ENCODE measurements at places on chromosomes 12 and 14.

GRCh38 chr14:35134329-35135123, 12.2 kb downstream of the PRORP start:
- DNase-seq = no peak

DNA sequence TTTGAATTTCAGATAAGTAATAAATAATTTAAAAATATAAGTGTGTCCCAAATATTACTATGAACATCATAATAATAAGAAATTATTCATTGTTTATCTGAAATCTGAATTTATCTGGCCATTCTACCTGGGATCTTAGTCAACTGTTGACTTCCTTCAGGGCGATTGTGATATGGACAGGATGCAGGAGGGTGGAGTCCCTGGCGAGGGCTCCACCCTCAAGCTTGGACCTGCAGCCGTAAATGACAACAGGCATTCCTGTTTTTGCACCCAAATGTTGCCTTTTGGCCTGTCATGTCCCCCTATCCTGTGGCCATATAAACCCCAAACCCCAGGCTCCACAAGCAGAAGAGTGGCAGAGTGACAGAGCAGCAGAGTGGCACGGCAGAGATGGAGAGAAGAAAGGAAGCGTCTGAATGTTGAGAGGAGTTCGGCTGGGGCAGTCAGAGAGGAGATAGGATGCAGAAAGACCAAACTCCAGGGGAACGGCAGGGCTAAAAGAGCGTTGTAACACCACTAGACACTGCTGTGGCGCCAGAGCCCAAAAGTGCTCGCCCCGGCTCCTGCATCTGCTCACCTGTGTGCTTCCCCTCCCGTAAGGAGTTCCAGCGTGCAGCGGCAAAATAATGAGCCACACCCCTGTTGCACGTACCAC, 39.4 kb upstream of the FUT8 start:
- DNase-seq = no peak

DNA sequence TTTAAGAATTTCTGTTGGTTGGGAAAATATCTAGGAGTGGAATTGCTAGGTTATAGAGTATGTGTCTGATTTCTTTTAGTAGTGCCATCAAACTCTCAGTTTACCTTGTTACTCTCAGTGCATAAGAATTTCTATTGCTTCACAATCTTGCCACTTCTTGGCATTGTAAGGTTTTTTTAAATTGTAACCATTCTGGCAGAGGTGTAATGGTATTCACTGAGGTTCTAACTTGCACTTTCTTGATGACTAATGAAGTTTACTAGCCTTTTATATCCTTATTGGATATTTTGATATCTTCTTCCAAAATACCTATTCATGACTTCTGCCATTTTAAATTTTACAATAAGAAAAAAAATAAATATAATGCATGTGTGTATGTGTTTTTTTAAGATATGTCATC, 478.0 kb downstream of the NAV3 start:
- DNase-seq = no peak

GRCh38 chr14:74077401-74077800, 6.9 kb downstream of the ALDH6A1 start:
- DNase-seq = no peak

DNA sequence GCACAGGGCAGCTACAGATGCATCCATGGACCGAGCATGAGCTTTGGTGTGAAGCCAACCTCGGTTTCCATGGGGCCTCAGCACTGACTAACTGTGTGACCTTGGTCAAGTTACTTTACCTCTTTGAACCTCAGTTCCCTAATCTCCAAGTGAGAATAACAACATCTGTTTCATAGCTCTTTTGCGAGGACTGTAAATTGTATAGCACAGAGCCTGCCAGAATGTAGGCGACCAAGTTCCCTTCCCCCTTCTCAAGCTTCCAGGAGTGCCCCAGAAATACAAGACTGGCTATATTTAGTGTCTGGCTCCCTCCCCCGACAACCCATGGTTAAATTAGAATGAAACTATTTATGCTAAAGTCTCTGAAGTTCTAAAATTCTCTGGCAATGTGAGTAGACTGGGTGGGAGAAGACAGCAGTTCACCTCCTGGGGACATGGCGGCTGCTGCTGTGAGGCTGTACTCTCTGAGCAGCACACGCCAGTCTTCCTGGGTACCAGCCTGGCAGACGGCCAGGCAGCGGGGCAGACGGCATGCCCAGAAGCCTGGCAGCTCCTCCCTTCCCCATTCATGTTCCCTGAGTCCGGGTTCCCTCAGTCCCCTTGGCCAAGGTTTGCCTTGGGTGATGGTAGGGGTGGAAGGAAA, 22.0 kb upstream of the TMED10 start:
- no peak for DNase-seq

- no peak for DNase-seq
These were observed 285.1 kb upstream of the TMEM132C start for GRCh38 chr12:127981875-127982274.

DNA sequence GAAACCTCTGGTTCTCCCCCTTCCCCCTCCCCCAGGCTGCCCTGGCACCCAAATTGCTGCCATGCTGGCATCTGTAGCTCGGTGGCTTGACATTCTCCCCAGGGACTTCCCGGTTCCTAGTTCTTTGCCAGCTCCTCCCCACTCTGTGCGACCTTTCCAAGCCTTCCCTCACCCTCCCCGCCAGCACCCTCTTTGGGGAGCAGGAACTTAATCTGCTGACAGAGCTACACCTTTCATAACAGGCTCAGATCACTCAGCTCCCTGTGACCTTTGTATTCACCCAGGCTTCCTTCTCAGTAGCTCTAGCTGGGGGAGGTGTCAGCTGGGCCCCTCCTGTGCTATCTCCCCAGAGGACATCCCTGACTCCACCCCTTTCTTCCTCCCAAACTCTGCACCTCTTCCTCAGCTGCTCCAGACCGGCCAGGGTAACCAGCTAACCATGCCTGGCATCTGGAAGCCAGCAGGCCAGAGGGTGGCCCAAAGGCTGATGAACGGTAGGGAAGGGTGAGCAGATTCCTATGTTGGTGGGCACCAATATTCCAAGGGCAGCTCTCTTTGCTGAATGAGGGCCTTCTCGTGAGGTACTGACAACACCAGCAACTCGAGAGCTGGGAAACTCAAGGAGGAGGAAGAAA, 1.8 kb upstream of the COX14 start:
- no peak for DNase-seq

- no peak for DNase-seq
These were observed 72.0 kb upstream of the FKBP4 start for GRCh38 chr12:2722806-2723205.

DNA sequence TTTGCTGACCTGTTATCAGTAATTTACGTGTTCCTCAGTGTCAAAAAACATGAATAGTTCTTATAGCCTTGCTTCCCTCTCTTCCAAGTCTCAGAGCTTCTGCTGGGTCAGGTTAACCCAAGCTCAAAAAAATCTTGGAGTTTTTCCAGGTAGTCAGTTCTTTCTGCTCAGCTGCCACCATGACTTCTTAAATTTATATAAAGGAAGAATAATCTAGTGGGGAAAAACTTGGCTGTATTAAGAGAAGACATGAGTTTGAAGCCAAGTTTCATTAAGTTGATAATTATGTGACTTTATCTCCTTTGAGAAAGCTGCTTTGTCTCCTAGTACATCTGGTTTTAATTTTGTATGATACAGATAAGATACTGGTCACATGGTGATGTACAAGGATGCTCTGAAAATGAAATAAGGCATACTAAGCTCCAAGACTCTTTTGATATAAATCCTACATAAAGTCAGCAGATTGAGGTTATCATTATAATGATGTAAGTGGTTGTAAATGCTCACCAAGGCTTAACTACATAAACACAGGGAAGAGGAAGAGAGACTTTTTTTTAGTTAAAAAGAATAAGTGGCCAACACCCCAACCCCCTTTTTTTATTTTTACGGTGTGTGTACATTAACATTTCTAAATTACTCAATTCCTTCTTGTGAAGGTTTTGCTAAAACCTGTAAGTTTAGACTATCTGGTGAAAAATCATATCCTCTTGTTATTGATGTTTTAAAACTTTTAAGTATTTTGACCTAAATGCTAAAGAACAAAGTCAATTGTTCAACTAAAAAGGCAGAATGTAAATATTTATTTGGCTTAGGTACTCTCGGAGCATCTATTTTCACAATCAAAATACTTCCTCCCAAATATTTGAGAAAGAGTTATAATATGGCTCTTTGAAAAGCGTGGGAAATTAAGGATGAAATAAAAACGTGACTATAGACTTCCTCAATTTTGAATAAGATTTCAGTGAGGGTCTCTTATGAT, 84.1 kb upstream of the SLC38A2 start:
- no peak for DNase-seq

- DNase-seq = no peak
These were observed 4.4 kb upstream of the SOCS2 start for GRCh38 chr12:93568091-93568490.

- no peak for DNase-seq
These were observed 281.8 kb downstream of the KSR2 start for GRCh38 chr12:117686911-117687377.

DNA sequence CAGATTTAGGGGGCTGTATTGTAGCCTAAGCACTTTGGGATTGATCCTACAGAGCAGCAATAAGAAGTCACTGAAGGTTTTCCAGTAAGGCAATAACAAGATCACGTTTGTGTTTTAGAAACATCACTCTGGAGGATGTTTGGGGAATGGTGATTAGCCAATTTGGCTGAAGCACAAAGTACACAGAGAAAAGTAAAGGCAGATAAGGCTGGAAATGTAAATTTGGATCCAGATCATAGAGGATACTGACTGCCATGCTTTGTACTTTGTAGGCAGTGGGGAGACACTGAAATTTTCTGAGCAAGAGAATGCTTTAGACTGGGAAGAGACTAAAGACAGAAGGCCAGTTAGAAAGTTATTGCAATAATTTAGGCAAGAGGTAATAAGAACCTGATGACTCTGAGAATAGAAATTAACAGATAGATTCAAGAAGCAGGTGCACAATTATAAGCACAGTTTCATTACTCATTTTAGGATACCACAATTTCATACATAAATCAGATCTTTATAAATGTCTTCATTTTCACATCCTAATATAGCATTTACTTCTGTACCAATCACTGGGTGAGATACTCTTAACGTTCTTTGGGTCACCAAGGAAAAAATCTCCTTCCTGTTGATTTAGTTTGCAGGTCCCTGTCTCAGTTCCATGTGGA, 314.5 kb upstream of the GARIN6 start:
- no peak for DNase-seq

GRCh38 chr14:98594156-98594555, 677.8 kb downstream of the BCL11B start:
- no peak for DNase-seq

DNA sequence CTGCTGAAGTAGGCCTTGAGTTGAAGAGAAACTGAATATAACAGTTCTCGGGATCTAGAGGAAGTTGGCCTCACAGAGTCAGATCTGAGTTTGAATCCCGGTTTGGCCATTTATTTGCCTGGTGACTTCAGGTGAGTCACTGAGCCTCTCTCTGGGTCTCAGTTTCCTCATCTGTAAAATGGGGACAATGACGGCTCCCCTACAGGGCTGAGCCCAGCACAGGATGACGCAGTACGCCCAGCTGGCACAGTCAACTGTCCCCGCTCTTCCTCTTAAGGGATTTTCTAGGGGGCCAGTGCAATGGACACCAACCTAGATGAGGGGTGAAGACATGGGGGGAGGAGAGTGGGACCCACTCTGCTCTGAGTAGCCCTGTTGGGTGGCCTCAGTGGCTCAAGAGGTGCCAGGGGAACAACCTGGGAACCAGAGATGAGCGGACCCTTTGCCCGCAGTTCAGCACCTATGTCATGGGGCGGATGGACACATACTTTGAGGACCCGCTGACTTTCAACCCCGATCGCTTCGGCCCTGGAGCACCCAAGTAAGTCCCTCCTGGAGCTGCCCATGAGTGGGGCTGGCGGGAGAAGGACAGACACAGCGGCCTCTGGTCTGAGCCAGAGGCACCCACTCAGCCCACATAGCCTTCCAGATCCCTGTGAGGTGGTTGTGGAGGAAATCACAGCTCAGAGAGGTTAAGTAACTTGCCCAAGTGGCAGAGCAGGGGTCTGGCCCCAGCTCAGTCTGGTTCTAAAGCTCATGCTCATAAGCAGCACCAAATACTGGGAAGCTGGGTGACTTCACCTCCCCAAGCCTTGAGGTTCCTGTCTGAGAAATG, 41.1 kb downstream of the CYP46A1 start:
- DNase-seq = no peak

- DNase-seq = no peak
These were observed 13.6 kb upstream of the ETFBKMT start for GRCh38 chr12:31645924-31646323.

DNA sequence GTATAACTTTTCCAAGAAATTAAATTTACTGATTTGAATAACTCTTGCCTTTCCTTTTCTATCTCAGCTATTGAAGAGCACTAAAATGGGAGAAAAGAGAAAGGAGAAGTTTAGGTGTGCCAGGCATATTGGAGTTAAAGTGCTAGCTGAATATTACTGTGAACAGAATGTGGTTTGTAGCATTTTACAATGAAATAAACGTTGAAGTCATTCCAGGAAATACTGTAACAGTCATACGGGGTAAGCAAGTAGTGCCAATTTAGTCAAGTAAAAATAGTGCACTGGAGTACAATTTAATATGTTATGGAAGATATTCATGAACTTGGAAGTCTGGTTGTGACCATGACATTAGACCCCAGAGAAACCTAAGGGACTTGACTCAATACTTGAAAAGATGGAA, 62.1 kb downstream of the E2F7 start:
- DNase-seq = no peak

DNA sequence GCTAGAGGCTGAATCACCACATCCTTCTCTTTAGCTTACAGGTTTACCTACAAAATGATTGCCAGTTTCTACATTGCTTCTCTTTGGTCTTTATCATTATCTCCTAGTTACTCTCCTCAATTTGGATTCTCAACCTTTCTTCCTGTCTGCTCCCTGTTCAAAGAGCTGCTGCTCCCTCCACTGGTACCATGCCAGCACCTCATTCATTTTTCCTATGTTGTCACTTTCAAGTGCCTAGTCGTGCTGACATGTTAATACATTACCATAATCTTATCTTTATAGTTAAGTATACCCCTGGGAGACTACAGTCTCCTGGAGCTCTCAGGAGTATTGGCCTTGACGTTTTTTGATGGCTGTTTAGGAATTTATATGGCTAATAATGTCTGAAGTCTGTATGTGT, 14.2 kb downstream of the FRS2 start:
- DNase-seq = no peak

DNA sequence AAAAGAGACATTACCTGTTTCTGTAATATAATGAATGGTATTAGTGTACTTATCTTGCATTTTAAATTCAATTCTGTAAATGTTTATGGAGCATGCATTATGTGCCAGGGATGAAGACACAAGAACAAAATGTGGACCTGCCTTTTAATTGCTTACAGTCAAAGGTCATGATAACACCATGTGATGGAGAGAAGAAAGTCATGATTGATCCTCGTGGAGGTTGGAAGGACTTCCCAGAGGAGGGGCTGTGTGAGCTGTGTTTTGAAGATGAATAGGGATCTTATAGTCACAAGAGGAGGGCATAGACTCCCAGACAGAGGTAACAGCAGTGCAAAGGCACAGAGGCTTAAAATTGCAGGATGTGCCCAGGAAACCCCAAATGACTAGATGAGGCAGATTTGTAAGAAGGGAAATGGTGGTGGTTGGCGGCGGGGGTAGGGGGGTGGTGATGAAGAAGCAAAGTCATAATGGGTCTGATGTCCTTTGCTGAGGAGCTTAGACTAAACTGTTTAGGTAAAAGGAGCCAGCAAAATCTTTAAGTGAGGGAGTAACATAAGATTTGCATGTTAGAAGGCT, 151.5 kb downstream of the PRKCH start:
- DNase-seq = peak; percentile 30
